ENCODE measurements at places on chromosomes 6 and 20.

DNA sequence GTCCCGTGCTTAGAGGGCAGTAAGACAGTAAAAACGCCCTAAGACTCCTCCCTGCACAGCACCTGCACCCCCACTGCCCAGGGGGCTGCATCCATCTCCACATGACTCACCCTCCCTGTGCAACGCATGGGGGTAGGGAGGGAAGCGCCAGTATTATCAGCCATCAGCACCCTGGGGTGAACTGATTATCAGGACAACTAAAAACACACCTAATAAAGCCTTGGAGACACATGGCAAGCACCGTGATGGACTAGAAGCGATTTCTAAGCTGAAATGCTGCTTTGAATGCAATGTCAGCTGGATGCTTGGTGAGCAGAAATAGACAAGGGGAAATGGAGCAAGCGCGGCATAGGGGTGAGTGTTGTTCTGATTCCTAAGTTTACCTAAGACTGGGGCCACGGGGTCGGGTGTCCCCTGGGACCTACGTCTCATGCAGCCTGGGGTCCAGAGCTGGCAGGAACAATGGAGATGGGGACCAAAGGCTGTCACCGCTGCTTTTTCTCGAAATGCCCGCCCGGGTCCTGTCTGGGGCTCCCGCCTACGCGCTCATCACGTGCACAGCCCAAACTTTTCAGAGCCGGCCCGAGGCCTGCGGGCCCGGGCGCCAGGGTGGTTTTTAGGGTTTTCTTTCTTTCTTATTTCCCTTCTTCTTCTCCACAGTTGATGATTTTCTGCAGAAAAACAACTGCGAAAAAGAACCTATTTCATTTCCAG lies 702 bp upstream of the TNFAIP3 start:
- DNase-seq: peak; percentile 67

DNA sequence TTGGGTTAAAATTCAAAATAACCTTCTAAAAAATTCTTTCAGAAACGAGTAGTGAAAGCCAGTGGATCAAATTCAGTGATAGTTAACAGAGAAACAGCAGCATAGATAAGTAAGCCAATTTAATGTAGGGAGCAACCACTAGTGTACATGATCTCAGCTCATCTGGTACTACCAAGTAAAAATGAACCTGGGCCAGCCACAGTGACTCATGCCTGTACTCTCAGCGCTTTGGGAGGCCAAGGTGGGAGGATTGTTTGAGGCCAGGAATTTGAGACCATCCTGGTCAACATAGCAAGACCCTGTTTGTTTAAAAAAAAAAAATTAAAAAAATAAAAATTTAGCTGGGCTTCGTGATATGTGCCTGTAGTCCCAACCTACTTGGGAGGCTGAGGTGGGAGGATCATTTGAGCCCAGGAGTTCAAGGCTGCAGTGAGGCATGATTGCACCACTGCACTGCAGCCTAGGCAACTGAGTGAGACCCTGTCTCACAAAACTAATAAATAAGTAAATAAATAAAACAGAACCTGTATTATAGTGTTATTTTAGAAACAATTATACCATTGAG lies 32.4 kb downstream of the CBFA2T2 start:
- no peak for DNase-seq

DNA sequence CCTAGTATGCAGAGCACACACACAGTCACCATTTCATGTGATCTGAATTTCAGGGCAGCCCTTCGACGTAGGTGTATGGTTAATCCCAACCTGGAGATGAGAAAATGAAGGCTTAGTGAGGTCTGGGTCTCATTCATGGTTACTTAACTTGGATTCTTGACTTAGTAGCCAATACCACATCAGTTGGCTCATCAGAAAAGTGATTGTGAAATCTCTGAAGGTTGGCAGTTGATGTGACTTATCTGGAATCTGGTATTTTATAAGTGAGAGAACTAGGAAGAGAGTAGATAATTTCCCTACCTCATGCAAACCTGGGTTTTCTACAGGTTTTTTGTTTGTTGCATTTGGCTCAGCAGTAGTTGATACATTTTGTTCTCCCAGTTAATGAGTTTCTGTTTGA lies 123.7 kb downstream of the CCDC170 start:
- no peak for DNase-seq

DNA sequence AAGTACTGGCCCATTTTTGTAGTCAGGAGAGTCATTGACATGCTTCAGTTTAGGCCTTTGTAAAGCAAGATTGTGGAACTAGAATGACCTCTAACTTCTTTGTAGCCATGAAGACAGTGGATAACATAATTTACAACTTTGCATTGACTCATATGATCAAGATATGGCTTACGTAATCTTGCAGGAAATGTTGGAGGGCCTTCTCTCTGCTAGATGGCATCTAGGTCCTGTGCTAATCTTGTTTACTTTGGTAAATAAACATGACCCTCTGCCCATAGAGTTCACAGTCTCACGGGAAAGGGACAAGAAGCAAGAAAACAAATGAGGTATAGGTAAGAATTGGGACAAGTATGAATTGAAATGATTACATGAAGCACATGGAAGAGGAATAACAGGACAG lies 355.2 kb upstream of the ARID1B start:
- DNase-seq: no peak

GRCh38 chr6:159714404-159714803 lies 12.9 kb upstream of the WTAP start:
- no peak for DNase-seq

GRCh38 chr6:89368999-89369398 lies 16.5 kb upstream of the UBE2J1 start:
- no peak for DNase-seq

DNA sequence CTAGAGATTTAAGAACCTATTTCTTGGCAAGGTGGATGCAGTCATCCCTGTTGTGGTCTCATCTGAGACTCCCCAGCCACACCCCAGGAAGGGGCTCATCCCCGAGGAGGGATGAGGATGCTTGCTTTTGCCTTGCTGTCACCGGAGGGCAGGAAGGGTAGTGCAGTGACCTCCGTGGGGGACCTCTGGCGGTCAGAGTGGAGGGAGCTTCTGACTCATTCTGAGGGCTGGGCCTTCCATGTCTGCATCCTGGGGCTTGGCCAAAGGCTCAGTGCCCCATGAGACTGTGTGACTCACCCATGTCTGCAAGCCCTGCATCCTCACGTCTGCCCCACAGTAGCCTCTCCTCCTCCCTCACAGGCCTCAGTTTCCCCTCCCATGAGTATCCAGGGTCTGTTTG lies 38.7 kb downstream of the UQCC2 start:
- DNase-seq: peak; percentile 92

DNA sequence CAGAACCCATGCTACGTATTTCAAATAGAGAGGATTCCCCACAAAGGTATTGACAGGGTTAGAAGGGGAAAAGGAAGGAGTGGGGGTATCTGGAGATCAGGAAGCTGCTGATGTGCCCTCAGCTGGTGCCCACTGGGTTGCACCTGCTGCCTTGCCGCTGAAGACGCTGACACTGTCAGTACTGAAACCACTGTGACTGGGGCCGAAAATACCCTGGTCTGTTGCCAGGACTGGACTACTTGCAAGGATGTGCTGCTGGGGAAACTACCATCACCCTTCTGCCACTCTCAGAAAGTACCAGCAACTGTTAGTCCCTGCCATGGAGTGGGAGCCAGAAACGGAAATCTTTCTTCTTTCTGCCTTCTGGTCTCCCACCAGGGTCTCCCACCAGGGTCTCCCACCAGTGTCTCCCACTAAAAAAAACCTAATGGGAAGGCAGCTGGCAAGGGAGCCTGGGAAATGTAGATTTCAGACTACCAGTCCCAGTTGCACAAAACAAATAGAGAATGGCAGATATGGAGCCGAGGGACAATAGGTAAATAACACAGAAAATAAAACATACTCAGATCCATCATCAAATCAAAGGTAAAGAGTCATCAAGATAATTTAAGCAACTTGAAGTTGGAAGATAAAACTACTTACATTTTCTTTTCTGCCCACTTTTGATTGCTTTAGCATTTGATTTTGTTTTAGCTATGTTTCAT lies 204.8 kb downstream of the TPBG start:
- no peak for DNase-seq

DNA sequence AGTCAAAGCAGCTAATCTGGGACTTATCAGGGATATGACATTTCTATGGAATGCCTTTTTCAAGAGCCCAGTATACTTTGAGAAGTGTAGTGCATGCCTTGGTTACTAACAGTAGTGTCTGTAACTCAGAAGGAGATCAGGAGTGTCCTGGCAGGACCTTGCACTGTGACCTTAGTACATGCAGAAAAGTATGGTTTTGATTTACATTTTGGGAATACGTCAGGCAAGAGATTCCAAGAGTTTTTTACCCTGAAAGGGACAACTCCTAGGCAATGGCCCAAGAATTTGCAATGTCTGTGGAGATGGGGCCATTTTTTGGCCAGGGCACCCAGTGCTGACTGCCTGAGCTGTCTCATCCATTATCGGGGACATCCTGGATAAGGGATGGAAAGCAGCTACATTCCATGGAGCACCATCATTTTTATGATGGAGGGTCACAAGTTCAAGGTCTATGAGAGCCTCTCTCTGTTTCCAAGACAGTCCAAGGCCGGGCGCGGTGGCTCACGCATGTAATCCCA lies 80.2 kb downstream of the FAM50B start:
- DNase-seq: peak; percentile 32

DNA sequence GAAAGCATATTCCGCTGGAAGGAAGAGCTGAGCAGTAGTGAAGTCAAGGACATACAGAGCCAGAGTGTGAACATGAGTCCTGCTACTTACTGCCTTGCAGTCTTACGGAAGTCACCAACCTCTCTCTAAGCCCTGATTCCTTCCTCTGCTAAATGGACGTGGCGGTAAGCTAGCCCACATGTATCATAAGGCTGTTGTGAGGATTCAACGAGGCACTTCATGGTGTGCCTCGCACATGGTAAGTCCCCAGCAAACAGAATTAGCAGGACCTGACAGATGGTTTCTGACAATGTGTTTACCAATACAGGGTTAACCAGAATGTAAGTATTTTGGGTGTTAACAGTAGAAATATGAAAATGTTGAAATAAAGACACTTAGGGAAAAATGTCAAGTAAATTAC lies 93.2 kb downstream of the IRF4 start:
- no peak for DNase-seq

DNA sequence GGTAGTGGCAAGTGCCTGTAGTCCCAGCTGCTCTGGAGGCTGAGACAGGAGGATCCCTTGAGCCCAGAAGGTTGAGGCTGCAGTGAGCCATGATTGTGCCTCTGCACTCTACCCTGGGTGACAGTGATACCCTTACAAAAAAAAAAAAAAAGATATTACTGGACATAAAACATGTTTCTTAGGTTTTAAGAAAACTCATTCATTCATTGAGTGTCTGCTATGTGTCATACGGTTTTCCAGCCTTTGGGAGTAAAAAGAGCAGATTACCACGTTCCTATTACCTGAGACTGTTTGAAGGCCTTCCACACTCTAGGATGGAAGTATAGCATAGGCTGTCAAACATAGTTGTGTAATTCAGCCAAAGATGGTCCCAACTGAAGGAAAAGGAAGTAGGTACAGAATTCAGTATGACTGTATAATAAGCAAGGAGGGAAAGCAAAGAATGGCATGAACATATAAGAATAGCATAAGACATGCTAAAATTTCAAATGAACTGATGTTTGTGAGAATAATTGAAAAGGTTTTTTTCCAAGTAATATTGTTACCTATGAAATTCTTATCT lies 22.0 kb downstream of the STXBP5 start:
- no peak for DNase-seq

DNA sequence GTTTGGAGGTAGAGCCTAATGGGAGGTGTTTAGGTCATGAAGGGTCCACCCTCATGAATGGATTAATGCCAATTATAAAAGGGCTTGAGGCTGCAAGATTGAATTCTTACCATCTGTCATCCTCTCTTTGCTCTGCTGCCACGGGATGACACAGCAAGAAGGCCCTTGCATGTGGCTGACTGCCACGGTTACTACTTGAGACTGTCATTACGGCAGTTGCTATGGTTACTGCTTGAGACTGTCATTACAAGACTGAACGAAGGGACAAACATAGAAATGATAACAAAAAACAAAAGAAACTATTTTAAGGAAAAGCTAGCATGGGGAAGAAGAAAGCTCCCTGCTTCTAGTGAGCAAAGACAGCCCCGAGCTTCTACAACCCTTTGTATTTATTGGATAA lies 715.0 kb downstream of the TFAP2A start:
- no peak for DNase-seq

- no peak for DNase-seq
These were observed 898.2 kb downstream of the KIF16B start for GRCh38 chr20:15675061-15675514.

GRCh38 chr6:24788031-24788665 lies 10.6 kb downstream of the ARMH2 start:
- no peak for DNase-seq

DNA sequence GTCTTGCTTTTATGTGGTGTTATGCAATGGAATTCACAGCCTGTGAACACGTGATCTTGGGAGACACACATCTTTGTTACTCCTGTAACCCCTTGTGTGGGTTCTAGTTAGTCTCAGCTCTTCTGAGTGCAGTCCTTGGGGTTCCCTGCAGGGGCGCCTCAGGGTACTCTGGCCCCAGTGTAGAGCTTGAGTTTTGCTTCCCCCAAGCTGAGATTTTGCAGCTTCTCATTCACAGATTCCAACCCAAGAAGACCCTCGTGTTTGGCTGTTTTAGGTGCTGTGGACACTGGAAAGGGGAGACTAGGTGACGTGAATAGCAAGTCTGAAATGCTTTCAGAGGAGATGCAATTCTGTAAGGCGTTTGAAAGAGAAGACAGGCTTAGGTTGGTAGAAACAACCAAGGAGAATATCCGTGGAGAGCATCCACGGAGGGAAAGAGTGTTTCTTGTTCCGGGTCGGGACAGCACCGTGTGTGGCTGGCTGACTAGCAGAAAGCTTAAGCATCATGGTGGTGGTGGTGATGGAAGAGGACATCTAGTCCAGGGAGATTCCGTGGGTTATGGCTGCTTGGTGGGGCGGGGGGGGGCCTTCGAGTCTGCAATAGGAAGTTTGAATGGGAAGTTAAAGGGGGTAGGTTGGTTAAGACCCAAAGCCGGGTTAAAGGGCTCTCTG lies 30.1 kb downstream of the DUSP22 start:
- DNase-seq: no peak

GRCh38 chr6:14612016-14612980 lies 494.7 kb downstream of the CD83 start:
- peak; percentile 65 for DNase-seq

Data from HS-5 (cell line).